ENCODE measurements at places on chromosomes 2 and 18. TPM values are rescaled to one million over a fixed set of nuclear protein-coding genes. Genes with fewer than 3 reads are reported as not detected.

GRCh38 chr2:43269706-43270105 is 43.3 kb upstream of the ZFP36L2 start:
- no peak for DNase-seq

GRCh38 chr2:223563462-223563861 is 38.7 kb downstream of the SCG2 start:
- DNase-seq = peak; percentile 28

- peak; percentile 2 for DNase-seq
These were observed 18.4 kb downstream of the RBKS start for GRCh38 chr2:27871802-27872201.

GRCh38 chr2:237696461-237696860 is 69.1 kb downstream of the LRRFIP1 start:
- no peak for DNase-seq

DNA sequence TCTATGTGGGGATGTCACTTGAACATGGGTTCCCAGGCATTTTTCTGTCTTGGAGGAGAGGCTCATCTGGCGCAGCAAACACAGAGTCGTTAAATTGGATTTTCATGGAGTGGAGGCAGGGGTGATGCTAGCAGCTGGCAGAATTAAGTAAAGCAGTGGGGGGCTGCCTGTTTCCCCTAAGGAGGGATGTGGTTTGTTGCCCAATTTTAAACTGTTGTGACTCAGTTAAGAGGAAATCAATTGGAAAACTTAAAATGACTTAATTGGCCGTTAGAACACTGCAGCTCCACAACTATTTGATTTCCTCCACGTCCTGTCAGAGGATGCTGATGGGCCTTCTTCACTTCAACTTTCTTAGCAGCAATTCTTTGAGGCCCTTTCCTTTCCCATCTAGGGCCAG is 354.1 kb upstream of the ATP5MC3 start:
- DNase-seq = no peak

- no peak for DNase-seq
These were observed 5.1 kb downstream of the MTERF4 start for GRCh38 chr2:241096979-241097378.

- DNase-seq = peak; percentile 67
These were observed 40.2 kb upstream of the GMCL1 start for GRCh38 chr2:69789175-69789721.

DNA sequence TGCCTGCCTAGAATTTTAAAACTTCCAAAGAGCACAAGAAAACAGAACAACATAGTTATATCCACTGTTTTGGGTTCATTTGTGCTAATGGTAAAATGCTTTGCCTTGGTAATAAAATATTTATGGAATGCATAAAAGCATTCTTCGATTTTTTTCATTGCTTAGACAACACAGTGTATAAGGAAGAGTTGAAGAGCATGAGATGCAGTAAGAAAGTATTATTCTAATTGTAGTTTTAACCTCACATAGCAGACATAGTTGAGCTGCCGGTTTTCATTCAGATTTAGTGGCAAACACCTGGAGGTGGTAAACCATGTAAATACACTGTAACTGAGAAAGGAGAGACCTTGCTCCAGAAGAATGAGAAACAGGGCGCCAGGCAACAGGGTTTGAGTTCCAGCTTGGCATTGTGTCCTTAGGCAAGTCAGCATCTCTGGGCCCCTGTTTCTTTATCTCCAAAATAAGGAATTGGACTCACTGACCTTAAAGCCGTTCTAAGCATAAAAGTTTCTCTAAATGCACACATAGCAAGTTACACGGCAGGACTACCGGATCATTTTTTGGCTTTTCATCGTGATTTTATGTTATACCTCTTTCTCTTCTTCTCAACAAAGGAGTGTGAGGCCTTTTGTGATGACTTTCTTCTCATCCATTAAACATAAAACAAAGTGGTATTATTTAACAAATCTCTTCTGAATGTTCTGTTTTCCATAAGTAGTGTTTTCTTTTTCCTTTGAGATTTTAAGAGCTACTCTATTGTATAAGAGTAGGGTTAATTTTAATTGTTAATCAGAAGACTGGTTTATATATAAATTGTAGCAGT is 7.9 kb downstream of the UGP2 start:
- peak; percentile 92 for DNase-seq

DNA sequence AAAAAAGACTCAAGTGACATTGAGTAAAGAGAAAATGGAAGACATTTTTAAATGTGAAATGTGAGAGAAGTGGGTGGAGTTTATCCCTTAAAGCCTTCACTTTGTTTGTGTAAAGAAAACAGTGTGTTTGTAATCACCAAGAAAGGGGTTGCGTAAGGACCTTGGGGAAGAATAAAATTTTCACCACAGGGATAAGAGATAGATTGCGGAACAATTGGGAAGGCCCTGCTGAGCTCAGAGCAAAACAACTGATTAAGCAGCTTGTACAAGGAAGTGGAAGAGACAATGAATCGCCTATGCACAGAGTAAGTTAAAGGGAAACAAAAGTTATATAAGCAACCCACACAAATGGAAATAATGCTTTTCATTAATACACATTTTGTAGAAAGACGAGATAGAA is 327.7 kb downstream of the RAD51AP2 start:
- peak; percentile 24 for DNase-seq

DNA sequence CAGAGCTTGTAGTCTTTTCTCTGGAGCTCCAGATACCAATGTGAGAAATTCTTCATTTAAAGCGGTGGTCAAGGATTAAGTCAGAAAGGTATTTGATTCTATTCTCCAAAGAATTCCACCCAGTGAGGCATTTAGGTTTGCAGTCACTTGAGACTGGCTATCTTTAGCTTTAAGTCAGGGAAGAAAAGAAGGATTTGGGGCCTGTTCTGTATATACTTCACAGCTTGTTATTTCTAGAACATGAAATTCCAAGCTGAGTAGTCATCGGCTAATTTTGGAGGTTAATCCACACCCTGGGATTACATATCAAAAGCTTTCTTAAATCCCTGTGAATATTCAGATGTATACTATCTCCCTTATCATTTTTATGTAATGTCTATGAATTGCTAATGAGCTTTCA is 39.4 kb downstream of the MYOM1 start:
- DNase-seq = peak; percentile 32

- DNase-seq = peak; percentile 54
These were observed 497.2 kb upstream of the SYT4 start for GRCh38 chr18:43774497-43774896.

GRCh38 chr2:226895579-226895978 is 59.7 kb downstream of the RHBDD1 start:
- no peak for DNase-seq

DNA sequence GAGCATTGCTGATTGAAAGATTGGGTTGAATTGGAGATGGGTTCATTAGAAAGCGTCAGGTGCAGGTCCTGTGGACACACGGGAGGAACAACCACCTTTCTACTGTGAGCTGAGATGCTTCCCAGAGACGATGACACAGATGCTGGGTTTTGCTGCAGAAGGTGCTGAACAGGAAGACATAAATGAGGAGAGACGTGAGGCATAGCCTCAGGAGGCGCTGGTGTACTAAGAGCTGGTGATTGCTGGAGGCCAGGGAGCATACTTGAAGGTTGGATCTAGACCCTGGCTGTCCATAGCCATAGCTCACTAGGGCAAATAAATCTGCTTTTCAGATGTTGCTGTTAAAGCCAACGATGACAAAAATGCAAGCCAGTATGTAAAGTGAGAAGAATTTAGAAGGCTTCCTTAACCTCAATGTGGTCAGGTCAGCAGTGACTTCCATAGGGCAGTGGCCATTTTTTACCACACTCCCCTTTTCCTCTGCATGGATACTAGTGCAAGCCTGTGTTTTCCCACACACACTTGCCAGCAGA is 153.7 kb downstream of the SOX11 start:
- no peak for DNase-seq

GRCh38 chr2:231287696-231288095 is 89.3 kb downstream of the ARMC9 start:
- DNase-seq = no peak

- DNase-seq = no peak
These were observed 204.3 kb downstream of the SEPTIN10 start for GRCh38 chr2:109409321-109410038.

DNA sequence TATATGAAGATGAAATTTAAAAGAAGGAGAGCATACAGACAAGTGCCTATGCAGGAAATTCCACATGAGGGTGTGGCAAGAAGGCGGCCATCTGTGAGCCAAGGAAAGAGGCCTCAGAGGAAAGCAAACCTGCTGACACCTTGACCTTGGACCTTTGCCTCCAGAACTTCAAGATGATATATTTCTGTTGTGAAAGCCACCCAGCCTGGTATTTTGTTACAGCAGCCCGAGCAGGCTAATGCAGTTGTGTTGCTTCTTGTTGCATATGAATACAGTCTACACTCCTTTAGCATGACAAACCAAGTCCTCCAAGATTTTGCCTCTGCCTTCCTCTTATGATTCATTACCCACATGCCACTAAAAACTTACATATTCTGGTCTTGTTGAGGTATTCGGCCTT is 374.8 kb upstream of the TRIB2 start:
- no peak for DNase-seq

- DNase-seq = no peak
These were observed 12.1 kb upstream of the MAPRE2 start for GRCh38 chr18:35029103-35029502.

GRCh38 chr2:130377491-130377890 is 21.6 kb downstream of the PTPN18 start:
- no peak for DNase-seq

DNA sequence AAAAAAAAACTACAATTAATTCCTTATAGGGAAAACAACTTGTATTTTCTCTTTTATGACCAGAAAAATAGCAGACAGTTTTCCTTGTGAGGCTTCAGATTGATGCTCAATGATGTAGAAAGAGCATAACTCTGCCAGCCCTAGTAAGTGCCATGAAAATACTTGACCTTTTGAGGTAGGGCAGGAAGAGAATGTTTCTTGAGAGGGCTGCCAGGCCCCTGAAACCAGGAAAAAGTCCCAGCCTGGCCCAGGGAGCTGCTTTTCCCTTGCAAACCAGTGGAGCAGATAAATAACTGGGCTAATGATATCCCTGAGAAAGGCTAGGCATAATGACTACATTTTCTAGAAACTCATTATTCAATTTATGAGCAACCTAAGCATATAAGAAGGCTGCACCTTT is 126.8 kb downstream of the SLC8A1 start:
- DNase-seq = no peak

- DNase-seq = no peak
These were observed 128.3 kb downstream of the CDH2 start for GRCh38 chr18:28048612-28049011.

- DNase-seq = peak; percentile 63
These were observed 20.6 kb upstream of the HAAO start for GRCh38 chr2:42812899-42813479.

DNA sequence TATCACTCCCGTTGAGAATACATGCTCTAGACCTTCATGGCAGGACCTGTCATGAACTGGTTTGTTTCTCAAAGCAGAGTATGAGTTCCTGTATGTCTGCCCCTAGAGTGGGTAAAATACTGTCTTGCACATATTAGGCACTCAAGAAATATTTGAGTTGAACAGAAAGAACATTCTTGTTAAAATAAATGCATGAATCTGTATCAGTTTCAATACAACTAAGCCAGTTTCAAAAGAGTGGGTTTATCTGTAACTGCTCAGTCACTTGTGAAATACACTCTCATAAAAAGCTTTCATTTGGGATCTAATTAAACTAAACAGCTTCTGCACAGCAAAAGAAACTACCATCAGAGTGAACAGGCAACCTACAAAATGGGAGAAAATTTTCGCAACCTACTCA is 69.2 kb downstream of the RFTN2 start:
- no peak for DNase-seq

DNA sequence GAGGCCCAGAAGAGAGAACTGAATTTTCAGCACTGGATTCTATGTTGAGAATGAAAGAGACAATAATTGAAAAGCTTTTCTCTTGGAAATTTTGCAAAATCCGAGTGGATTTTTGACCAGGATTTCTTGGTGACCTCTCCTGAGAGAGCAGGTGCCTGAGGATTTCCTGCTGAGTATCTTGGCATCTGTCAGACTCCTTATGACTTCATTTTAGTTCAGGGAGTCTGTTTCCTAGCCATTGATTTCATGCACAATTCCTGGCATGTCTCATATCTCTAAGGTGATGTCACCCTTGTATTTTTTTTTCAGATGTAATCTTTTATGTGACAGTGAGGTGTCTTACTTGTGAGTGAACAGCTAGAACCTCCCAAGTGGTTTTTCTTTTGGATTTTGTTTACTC is 195.9 kb downstream of the NEDD4L start:
- no peak for DNase-seq

DNA sequence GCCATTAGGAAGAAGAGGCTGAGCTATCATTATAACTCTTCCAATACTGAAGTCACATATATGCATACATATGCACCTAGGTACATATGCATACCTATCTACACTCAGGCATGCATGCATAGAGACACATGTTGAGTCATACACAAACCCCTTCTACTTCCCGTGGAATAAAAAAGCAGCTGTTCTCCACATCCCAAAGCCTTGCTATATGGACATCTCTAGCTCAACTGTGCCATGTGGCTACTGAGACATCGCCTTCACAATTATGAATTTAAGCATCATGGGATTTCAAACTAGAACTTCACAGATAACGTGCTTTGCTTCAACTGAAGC is 120.5 kb downstream of the ANKRD44 start:
- no peak for DNase-seq

GRCh38 chr18:74496508-74497323 is 553 bp downstream of the CNDP2 start:
- DNase-seq = peak; percentile 66

DNA sequence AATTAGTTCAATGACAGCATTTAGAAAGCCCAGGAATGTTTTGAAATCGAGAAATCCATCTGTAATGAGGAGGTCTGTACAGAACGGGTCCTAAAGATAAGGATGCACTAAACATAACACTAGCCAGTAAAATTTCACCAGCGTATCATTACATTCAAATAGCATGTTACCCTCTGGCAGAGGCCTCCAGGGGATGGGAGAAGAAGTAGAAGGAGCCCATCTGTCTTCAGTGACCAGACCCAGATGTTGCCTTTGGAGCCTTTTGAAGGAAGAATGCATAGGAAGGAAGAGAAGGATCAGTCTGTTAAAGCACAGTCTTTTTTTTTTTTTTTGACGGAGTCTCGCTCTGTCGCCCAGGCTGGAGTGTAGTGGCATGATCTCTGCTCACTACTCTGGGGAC is 86.1 kb upstream of the BCL2L11 start:
- no peak for DNase-seq

- no peak for DNase-seq
These were observed 99.8 kb downstream of the CAPN13 start for GRCh38 chr2:30707304-30707903.

XPO1 gene
- 479 TPM for total RNA-seq

MAP2 gene
- 4.4 TPM for total RNA-seq

DNAH7 gene
- 0.27 TPM for total RNA-seq

TDRD15 gene
- total RNA-seq = 0.07 TPM

PIGN gene
- total RNA-seq = 30.3 TPM

TUBB8B gene
- total RNA-seq = 3.6 TPM

BCL11A gene
- 49.2 TPM for total RNA-seq

CNGA3 gene
- total RNA-seq = not detected

BOLA3 gene
- 89.8 TPM for total RNA-seq

TEX44 gene
- total RNA-seq = not detected

USP40 gene
- total RNA-seq = 13.5 TPM

MREG gene
- 25.3 TPM for total RNA-seq

TANC1 gene
- 8.5 TPM for total RNA-seq

SERPINB7 gene
- total RNA-seq = not detected

LYG1 gene
- total RNA-seq = not detected

CNRIP1 gene
- total RNA-seq = 6.9 TPM

BUB1 gene
- 184 TPM for total RNA-seq
